ENCODE measurements at places on chromosomes 11 and 22. TPM values are rescaled to one million over a fixed set of nuclear protein-coding genes. Genes with fewer than 3 reads are reported as not detected.

COX8A gene
- 944 TPM for total RNA-seq

VWCE gene
- total RNA-seq, result 0.94 TPM

PATE2 gene
- total RNA-seq, result not detected

C11orf97 gene
- total RNA-seq, result not detected

MYBPC3 gene
- total RNA-seq, result not detected

PLEKHA7 gene
- total RNA-seq, result 0.96 TPM

LRRC74B gene
- total RNA-seq, result 0.05 TPM

OR6A2 gene
- 0.19 TPM for total RNA-seq

MS4A6E gene
- total RNA-seq, result not detected
